Heart right ventricle (tissue), 16 donors: ENCODE measurements at places on chromosomes 6 and 20. TPM values are rescaled to one million over a fixed set of nuclear protein-coding genes. Genes with fewer than 3 reads are reported as not detected.

GSTA3 gene
- polyA plus RNA-seq: not detected

ENTPD6 gene
- polyA plus RNA-seq: 167 TPM

GRCh38 chr6:33297956-33298772 lies 578 bp downstream of the RGL2 start:
- peak overlapping the region; percentile 98 for H3K27ac ChIP-seq
- H3K27me3 ChIP-seq: no peaks in the 10 kb centered on the region
- peak; percentile 84 for DNase-seq
- peak overlapping the region; percentile 78 for H3K4me3 ChIP-seq

DNA sequence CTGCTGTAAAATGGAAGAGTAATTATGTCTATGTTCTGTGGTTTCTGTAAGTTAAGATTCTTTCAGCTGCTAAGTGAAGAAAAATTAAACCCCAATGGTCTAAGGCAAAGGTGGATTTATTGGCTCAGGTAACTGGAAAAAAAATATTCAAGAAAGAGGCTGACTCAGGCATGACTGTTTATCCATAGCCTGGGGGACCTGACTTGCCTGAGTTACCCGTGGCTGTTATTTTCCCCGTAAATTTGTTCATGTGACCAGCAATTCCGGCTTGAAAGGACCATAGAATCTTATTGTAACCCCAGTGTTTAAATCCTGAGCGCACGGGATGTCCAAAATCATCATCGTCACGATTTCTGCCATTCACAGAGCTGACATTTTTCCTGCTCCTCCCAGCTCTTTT lies 32.3 kb upstream of the SULF2 start:
- H3K36me3 ChIP-seq: no peaks in the 10 kb centered on the region
- no peak overlapping the region for H3K4me3 ChIP-seq
- no peak overlapping the region for H3K27ac ChIP-seq
- DNase-seq: no peak

DNA sequence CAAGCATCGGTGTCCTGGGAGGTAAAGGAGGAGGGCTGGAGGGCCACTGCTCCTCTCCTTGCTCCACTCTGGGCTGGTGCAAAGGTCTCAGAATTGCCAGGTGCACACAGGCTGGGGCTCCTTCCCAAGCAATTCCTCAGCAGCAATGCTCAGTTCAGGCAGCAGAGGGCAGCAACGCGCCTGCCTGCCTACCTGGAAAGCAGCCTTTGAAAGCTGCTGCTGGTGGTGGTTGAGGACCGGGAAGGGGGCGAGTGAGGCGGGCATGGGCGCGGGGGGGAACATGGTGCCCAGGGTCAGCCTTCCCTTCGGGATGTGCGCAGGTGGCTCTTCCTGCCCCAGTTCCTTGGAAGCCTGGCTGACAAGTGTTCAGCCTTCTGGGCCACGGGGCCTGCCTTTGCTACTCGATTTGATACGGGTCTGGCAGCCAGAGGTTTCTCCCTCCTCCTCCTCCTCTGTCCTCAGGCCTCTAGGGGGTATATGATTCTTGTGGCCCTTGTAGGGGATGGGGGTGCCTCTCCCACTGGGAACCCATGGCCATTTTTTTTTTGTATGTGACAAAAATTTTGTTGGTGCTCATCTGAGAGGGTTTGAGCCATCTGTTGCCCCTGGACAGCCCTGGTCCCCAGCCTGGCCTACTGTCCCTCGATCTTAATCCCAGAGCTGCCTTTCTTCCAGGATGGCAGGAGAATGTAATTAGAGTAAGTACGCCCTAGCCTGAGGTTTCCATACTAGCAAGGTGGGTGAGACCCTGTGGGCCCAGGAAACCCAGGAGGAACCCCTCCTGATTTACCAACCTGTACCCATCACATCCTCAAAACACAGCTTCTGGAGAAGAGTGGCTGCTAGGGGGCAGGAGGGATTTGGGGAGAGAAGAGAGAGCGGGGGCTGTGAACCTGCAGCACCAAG lies 20.1 kb downstream of the MRPS18A start:
- no peaks in the 10 kb centered on the region for H3K27me3 ChIP-seq
- no peak overlapping the region for H3K4me3 ChIP-seq
- peak overlapping the region; percentile 85 for H3K27ac ChIP-seq
- H3K4me1 ChIP-seq: peaks cover 32% of the 10 kb centered on the region

PHACTR1 gene
- 17.0 TPM for polyA plus RNA-seq

ANGPT4 gene
- polyA plus RNA-seq: 0.14 TPM

DNA sequence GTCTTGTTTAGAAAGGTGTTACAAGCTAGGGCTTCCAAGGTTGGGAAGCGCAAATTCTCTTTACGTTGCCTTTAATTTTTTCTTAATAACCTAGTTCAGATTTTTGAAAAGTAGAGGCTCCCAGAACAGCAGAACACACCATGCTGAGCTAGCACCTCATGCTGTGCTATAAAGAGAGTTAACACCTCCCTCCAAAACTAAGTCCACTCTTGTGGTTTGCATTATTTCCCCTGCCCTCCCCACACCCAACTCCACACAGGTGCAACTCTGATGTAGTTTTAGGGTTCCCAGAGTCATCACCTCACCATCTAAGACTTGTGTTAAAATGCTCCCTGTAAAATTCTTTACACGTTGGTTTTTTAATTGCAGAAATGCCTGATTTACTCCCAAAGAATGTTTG lies 459.4 kb upstream of the JARID2 start:
- H3K4me1 ChIP-seq: no peaks in the 10 kb centered on the region
- DNase-seq: no peak
- no peak overlapping the region for H3K4me3 ChIP-seq
- no peak overlapping the region for H3K27ac ChIP-seq
- no peaks in the 10 kb centered on the region for H3K36me3 ChIP-seq

DNAAF9 gene
- 6.4 TPM for polyA plus RNA-seq

DNA sequence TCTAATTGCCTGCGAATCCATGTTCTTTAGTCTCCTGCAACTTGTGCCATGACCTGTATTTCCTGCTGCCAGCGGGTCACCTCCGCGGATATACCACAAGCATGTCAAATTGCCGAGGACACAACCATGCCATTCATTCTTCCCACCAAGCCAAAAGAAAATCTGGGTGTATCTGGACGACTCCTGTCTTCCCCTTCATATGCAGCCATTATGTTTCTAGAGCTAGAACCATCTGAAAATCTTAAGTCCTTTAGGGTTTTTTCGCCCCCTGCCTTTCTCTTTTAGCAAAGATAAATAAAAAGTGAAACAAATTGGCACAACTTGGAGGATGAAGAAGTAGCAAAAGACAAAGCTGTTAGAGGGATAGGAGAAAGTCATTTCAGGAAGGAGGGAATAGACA lies 242.6 kb downstream of the ARID1B start:
- H3K4me3 ChIP-seq: peak overlapping the region; percentile 81
- peaks cover 56% of the 10 kb centered on the region for H3K4me1 ChIP-seq
- H3K27me3 ChIP-seq: no peaks in the 10 kb centered on the region
- DNase-seq: no peak
- peak overlapping the region; percentile 99 for H3K27ac ChIP-seq

DNA sequence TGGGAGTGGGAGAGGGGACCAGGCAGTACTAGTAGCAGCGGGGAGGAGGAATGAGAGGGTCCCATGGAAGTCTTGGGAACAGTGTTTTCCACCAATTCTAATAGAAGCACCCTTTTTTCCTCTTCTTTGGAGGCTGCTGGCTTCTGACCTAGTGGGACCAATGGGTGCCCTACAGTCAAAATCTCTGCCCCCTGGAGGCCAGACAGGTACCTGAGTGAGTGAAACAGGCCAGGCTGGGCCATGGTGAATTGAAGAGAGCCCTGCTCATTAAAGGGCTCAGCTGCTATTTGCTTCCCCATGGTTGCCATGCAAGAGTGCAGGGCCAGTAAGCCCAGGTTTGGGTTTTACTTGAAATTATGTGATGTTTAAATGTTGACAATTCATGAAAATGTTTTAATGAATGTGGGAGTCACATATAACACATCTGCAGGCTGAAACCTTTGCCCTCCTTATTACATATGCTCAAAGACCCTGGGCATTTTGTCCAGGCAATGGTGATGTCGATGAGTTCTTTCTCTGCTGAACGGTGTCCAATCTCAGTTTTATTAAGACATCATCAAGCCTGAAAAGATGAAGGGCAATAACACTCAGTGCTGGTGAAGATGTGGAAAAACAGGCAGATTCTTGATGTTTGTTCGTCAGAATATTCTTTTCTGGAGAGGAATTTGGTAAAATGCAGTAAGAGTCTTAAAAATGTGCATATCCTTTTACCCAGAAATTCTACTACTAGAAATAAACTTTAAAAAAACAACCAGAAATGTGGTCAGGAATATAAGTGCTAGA lies 42.3 kb upstream of the OCSTAMP start:
- no peaks in the 10 kb centered on the region for H3K27me3 ChIP-seq
- no peaks in the 10 kb centered on the region for H3K36me3 ChIP-seq
- H3K27ac ChIP-seq: no peak overlapping the region
- no peak overlapping the region for H3K4me3 ChIP-seq
- DNase-seq: no peak

GRCh38 chr6:140604786-140605185 lies 1230.3 kb upstream of the CITED2 start:
- H3K27ac ChIP-seq: no peak overlapping the region
- no peaks in the 10 kb centered on the region for H3K27me3 ChIP-seq
- H3K4me1 ChIP-seq: peaks cover under 1% of the 10 kb centered on the region
- no peak overlapping the region for H3K4me3 ChIP-seq

GSTA1 gene
- not detected for polyA plus RNA-seq

NDUFAF5 gene
- polyA plus RNA-seq: 42.0 TPM

DNA sequence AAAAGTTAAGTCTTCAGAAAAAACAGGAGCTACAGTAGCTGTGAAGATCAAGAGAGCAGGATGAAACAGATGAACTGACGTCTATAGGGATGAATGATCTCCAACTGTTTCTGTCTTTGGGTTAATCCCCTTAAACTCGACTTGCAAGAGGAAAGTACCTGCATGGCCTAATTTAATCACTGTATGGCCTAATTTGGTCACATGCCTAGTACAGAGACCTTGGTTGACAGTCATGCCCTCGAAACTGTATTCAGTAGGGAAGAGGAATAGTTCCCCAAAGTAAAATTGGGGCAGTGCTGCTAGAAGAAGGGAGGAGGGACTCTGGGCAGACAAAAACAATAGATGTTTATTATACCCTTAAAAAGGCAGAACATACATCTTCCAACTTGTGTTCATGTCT lies 10.0 kb upstream of the SMAP1 start:
- H3K27ac ChIP-seq: no peak overlapping the region
- no peaks in the 10 kb centered on the region for H3K36me3 ChIP-seq
- DNase-seq: no peak
- H3K4me3 ChIP-seq: no peak overlapping the region
- H3K4me1 ChIP-seq: no peaks in the 10 kb centered on the region
- no peaks in the 10 kb centered on the region for H3K27me3 ChIP-seq

GRCh38 chr20:49747707-49748524 lies 34.2 kb upstream of the B4GALT5 start:
- H3K4me1 ChIP-seq: peaks cover 21% of the 10 kb centered on the region
- DNase-seq: peak; percentile 89
- peak overlapping the region; percentile 91 for H3K27ac ChIP-seq
- no peaks in the 10 kb centered on the region for H3K36me3 ChIP-seq
- no peak overlapping the region for H3K4me3 ChIP-seq
- H3K27me3 ChIP-seq: no peaks in the 10 kb centered on the region

OR12D3 gene
- not detected for polyA plus RNA-seq

GRCh38 chr6:23175391-23175790 lies 606.0 kb downstream of the HDGFL1 start:
- no peaks in the 10 kb centered on the region for H3K4me1 ChIP-seq
- H3K27me3 ChIP-seq: no peaks in the 10 kb centered on the region
- H3K27ac ChIP-seq: no peak overlapping the region

DNA sequence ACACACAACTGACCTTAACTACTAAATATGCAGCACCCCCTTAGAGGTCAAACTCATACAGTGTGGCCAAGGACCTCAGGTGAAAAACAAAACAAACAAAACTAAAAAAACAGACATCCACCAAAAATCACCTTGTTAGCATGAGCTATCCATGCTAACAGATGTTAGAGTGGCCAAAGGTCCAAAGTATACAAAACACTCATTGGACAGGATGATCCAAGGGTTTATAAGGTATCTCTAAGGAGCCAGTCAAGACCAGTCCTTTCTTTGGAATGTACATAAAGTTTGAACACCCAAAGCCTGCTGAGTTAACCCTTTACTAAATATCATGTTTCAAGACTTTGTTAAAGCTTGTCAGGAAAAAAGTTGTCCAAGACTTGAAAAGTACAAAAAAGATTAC lies 35.8 kb downstream of the THEMIS start:
- H3K36me3 ChIP-seq: no peaks in the 10 kb centered on the region
- H3K27me3 ChIP-seq: no peaks in the 10 kb centered on the region
- no peak for DNase-seq
- H3K4me3 ChIP-seq: no peak overlapping the region
- H3K27ac ChIP-seq: no peak overlapping the region

MUC21 gene
- 0.09 TPM for polyA plus RNA-seq

DNA sequence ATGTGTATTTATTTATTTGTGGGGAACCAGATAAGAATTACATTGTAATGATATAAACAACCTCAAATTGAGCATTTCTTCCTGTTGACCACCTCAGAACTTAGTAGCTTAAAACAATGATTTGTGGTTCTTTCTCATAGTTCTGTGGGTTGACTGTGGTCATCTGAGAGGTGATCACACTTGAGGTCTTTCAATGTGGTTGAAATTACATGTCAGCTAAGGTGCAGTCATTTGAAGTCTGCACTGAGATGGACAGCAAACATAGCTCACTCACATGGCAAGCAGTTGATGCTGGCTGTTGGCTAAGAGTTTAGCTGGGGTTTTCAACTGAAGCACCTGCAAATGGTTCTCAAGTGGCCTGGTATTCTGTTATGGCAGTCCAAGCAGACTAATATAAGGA lies 436.7 kb upstream of the MAP3K7 start:
- H3K27me3 ChIP-seq: peaks cover 4% of the 10 kb centered on the region
- no peak overlapping the region for H3K27ac ChIP-seq
- DNase-seq: no peak
- no peaks in the 10 kb centered on the region for H3K4me1 ChIP-seq

DNA sequence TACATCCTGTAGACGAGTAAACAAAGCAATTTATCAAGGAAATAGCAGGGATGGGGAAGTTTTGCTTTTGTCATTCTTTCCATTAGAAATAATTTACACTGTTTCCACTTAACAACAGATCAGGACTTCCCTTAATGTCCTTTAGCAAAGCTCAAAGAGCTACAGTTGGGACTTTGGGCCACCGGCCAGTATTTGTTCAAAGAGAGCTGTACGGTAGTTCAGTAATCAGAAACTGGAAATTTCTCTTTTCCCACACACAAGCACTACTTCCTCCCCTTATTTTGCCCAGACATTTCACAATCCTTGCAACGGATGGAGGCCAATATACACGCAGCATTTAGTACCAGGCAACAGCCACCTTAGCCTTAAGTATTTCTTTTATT lies 12.1 kb upstream of the HINT3 start:
- H3K4me1 ChIP-seq: peaks cover 11% of the 10 kb centered on the region
- H3K36me3 ChIP-seq: no peaks in the 10 kb centered on the region
- H3K4me3 ChIP-seq: no peak overlapping the region
- no peak overlapping the region for H3K27ac ChIP-seq

DNA sequence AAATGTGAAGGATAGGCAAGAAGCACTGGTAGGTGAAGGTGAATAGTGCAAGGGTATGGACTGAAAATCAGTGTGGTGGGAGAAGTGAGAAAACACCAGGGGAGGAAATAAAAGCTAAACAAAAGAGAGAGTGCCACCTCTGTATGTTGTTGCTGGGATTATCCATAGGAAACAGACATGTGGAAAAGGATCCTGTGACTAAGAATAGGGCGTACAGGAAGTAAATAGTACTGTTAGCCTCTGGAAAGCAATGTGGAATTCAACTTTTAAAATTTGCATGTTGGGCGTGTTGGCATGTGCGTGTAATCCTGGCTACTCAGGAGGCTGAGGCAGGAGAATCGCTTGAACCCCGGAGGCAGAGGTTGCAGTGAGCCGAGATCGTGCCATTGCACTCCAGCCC lies 661.7 kb downstream of the KIF16B start:
- peaks cover 11% of the 10 kb centered on the region for H3K27me3 ChIP-seq
- H3K36me3 ChIP-seq: no peaks in the 10 kb centered on the region
- H3K4me1 ChIP-seq: no peaks in the 10 kb centered on the region
- H3K27ac ChIP-seq: no peak overlapping the region
- H3K4me3 ChIP-seq: no peak overlapping the region
